Lung (tissue), 17 donors: ENCODE measurements at places on chromosomes 6 and 20. TPM values are rescaled to one million over a fixed set of nuclear protein-coding genes. Genes with fewer than 3 reads are reported as not detected.
A peak's percentile ranks its signal among the peaks of the same experiment; 100 is the strongest.

- no peaks in the 10 kb centered on the region for H3K36me3 ChIP-seq
- H3K27me3 ChIP-seq = no peaks in the 10 kb centered on the region
- no peak overlapping the region for H3K27ac ChIP-seq
- no peaks in the 10 kb centered on the region for H3K4me1 ChIP-seq
Observed at GRCh38 chr6:11727998-11728961, 50.3 kb downstream of the ADTRP start.

- H3K27me3 ChIP-seq = no peaks in the 10 kb centered on the region
- DNase-seq = peak; percentile 85
- no peak overlapping the region for H3K4me3 ChIP-seq
- H3K27ac ChIP-seq = no peak overlapping the region
- H3K36me3 ChIP-seq = no peaks in the 10 kb centered on the region
Observed at GRCh38 chr6:3340358-3340802, 81.6 kb downstream of the PSMG4 start.

DNA sequence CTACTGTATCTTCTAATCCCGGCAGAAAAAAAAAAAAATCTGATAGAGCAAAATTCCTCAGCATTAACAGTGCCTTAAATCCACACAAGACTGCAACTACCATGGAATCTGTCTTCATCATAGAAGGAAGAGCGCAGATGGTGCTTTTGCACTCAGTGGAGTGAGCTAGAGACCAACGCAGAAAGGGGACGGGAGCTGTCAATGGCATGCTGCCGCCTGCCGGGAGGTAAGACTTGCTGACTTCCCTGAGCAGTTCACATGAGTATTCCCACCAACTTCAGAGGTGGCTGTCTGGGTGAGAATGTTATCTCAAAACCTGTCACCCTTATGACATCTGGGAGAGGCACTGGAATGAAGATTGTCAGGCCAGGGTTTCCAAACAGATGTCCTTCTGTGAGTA lies 35.6 kb downstream of the DZANK1 start:
- no peak for DNase-seq
- peaks cover 18% of the 10 kb centered on the region for H3K4me1 ChIP-seq
- H3K36me3 ChIP-seq = peaks cover 2% of the 10 kb centered on the region
- H3K27me3 ChIP-seq = no peaks in the 10 kb centered on the region
- no peak overlapping the region for H3K27ac ChIP-seq

GRCh38 chr6:142406131-142406530 lies 104.3 kb downstream of the ADGRG6 start:
- H3K27ac ChIP-seq = no peak overlapping the region
- no peak overlapping the region for H3K4me3 ChIP-seq
- DNase-seq = peak; percentile 69

Gene TRIM38
- 18.0 TPM for total RNA-seq
